ENCODE measurements at places on chromosomes 11 and 22.
A peak's percentile ranks its signal among the peaks of the same experiment; 100 is the strongest.

GRCh38 chr11:19697721-19698121 lies 14.9 kb upstream of the NAV2 start:
- no peak for DNase-seq

DNA sequence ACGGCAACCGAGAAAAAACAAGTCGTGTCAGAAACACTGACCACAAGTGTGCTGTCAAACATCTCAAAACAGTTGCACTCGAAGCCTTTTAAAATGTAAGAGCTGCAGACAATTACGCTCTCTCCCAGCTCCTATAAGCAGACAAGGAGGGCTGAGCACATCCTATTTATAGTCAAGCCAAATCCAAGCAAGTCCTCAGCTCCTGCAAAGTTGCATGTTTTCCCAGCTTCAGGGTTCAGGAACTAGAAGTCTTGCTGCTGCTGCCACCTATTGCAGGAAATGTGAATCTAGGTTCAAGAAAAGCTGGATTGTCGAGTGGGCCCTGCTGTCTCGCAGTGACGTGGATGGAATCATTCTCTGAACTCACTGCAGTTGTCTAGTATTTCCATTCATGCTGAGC lies 15.5 kb downstream of the EFCAB6 start:
- no peak for DNase-seq

DNA sequence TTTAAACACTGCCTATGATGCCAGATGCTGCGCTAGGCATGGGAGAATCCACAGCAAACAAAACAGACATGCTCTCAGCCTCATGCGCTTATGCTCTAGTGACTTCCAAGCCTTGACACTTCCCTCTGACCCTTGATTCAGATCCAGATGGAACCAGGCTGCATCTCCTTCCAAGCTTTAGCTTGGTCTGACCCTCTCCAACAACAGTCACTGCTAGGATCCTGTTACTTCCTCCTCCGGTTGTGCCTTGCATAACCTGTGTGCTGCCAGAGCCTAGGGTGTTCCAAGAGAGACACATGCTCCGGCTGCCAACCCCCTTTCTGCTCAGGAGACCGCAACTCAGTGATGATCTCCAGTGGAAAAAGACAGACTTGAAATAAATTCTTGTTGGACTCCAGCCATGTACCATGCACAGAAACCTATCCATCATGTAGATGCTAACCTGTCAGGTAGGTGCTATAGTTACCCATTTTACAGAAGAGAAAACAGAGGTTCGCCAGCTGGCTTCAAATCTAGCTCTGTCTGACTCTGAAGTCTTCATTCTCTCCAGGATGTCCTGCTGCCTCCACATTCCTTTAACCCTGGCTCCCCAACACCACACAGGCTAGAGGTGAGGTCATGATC lies 136.3 kb upstream of the TEAD1 start:
- DNase-seq: no peak

DNA sequence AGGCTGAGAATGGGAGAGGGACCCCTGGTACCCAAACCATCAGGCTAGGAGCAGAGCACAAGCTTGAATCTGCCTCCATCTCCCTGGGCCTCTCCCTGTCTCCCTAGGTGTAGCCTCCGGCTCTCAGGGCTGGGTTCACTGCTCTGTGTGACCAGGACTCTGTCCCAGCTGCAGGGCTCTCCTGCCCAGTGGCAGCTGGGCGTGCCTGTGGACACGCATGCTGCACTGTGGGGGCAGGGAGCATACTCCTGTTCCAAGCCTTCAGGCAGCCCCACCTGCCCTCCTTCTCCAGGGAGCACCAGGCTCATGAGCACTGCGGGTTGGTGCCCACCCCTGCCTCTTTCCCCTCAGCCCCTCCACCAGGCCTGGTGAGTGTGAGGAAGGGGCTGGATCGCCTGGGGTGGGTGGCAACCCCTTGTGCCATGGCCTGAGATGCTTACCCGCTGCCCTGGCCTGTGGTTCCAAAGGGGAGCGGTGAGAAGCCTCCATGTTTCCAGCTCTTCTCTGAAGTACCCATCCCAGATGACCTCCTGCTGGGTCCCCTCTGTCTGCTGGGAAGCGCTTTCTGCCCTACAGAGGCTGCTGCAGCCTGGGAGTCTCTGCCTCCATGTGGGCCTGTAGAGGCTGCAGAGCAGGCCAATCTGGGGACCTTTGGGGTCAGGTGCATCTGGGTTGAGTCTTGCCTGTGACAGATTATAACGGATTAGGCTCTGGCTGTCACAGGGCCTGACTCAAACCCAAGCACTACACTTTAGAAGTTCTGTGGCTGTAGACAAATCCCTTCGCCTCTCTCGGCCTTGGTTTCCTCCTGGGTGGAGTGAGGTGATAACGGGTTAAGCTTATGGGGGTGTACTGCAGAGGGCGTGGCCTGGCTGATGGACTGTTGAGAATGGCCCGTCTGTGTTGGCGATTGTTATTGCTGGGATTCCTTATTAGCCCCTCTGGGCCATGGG lies 43.7 kb downstream of the WNT11 start:
- DNase-seq: no peak

- DNase-seq: no peak
These were observed 6.8 kb downstream of the ZNF74 start for GRCh38 chr22:20400606-20401375.

DNA sequence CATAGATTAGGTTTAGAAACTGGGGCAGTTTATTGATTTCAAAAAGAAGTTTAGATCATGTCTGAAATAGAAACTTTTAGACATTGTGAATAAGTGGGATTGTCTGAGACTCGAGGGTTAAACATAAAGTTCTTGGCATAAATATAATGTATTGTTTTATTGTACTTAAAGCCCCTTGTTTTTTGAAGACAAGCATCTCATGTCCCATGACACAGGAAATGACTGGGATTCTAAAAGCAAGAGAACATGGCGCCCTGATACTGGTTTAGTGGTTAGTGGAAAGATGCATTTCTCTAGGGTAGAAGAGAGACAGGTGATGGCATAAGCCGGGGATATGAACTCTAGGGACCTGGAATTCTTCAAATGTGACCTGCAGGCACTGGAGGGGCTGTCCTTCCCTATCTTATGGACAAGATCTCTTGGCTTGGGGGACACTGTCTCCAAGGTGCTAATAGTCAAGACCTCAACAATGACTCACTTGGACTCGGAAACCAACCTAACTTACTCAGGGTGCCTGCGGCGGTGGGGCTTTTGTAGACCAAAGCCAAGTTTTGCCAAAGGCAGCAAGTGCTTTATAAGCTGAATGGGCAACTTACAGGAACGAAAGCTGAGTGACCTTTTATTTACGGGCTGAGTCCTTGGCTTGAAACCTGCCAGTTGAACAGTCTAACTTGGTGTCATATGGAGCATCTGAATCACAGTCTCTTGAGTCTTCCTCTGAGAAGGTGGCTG lies 48.2 kb downstream of the UBASH3B start:
- DNase-seq: no peak

DNA sequence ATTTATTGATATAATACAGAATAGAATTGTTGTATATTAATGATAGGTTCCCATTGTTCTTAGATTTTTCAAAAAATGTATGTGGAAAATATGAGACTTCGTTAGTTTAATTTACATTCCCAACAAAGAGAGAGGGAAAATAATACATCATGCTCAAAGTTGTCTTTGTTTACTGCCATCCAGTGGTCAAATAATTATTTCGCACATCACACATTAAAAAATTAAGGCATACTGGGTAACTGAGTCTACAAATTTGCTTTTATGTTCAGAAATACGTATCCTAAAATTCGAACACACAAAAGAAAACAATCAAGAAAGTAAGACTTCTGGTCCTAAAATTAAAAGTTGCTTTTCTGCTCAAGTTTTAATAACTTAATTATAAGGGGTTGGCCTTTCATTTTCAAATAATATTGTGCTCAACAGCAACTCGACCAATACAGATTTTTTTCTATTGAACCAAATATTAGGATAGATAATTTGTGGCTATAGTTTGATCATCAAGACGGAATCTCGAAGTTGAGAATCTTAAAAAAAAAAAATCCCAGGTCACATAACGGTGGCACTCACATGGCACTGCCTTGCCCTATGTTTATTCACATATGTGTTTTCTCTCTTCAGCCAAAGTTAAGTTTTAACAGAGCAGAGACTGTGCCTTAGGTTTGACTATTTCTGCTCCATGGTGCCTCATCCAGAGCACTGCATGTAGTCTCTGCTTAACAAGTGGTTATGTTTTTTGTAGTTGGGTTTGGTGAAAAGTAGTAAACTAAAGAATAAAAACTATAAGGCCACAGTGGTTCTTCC lies 12.3 kb downstream of the PDGFD start:
- no peak for DNase-seq

DNA sequence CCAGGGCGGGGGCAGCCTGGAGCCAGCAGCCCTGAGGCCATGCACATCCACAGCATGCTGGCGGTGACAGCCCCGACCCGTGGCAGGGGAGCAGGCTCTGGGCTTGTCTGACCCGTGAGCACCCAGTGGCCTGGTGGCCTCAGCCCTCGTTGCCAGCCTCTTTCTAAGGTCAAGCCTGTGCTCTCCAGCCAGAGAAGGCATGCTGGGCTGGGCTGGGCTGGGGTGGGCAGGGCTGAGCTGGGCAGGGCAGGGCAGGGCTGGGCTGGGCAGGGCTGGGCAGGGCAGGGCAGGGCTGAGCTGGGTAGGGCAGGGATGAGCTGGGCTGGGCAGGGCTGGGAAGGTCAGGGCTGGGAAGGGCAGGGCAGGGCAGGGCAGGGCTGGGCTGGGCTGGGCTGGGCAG lies 10.6 kb downstream of the H19 start:
- no peak for DNase-seq

DNA sequence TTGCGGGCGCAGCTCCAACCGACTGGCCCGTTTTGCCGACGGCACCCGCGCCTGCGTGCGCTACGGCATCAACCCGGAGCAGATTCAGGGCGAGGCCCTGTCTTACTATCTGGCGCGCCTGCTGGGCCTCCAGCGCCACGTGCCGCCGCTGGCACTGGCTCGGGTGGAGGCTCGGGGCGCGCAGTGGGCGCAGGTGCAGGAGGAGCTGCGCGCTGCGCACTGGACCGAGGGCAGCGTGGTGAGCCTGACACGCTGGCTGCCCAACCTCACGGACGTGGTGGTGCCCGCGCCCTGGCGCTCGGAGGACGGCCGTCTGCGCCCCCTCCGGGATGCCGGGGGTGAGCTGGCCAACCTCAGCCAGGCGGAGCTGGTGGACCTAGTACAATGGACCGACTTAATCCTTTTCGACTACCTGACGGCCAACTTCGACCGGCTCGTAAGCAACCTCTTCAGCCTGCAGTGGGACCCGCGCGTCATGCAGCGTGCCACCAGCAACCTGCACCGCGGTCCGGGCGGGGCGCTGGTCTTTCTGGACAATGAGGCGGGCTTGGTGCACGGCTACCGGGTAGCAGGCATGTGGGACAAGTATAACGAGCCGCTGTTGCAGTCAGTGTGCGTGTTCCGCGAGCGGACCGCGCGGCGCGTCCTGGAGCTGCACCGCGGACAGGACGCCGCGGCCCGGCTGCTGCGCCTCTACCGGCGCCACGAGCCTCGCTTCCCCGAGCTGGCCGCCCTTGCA lies 1.0 kb downstream of the FJX1 start:
- peak; percentile 29 for DNase-seq

DNA sequence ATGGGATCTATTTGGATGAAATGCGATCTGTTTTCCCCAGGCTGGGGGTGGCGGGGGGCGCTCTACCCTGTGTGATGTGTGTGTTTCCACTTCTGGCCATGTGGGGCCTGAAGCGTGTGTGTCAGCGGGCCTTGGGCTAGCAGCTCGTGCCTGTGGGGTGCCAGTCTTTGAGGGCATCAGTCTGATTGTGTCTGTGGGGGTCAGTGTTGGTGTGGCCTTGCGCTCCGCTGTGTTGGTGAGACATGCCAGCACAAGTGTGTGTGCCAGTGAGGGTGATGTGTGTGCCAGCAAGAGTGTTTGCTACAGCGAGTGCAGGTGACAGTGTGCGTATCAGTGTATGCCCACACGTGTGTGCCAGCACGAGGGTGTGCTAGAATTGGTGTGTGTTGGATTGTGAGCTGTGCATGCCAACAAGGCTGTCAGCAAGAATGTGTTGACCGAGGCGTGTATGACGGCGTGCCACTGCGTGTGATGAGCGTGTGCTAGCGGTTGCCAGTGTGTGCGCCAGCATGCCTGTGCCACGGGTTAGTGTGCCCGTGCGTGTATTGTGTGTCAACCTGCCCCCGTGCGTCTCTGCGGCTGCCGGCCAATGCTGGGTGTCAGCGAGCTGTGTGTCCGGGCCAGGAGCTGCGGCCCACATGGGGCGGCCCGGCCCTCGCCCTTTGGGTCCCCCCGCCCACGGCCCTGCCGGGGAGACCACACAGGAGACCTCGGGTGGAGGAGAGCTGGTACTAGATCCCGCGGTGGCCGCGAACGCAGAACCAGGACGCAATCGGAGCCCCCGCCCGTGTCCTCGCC lies 519 bp downstream of the ARRB1 start:
- no peak for DNase-seq

DNA sequence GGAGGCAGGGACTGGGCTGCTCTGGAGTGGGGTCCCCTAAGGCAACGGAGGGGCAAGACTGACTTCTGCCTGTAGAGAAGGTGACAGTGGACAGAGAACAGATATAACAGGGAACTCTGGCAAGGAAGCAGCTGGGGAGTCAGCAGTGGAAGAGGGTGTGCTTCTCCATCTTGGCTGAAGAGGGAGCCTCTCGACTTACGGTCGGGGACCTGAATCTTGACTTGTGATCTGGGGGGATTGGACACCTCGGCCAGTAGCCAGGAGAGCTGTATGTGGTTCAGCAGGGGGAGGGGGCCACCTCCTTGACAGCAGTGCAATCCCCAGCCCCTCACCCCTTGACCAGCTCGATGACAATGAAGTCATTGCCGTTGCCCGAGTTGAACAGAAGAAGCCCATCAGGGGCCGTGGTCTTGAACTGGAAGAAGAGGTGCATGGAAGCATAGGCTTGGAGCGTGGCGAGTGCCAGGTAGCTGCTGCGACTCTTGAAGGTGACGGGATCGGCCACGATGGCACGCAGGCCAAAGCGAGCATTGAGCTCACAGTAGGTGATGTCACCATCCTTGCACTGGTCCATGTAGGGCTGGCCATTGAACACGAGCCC lies 60.0 kb downstream of the SLC22A12 start:
- no peak for DNase-seq

- DNase-seq: no peak
These were observed 14.2 kb downstream of the SMCO4 start for GRCh38 chr11:93528757-93529645.

DNA sequence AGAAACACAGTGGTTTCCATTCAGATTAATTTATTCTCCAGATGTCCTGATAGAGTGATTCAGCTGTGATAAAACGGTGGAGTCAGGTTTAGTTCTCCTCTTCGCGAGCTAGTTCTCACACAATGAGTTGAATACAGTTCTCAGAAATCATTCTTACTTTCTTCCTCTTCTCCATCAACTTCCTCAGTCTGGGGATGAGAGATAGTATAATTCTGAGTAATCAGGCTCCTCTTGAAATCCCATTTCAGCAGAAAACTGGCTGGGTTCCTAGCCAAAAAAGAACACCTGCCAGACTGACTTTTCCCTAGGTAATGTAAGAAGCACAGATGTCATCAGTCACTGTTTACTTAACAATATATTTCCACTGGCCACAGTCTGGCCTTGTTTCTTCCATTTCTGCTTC lies 76.7 kb downstream of the SVIP start:
- DNase-seq: no peak

- no peak for DNase-seq
These were observed 15.3 kb upstream of the LRRC32 start for GRCh38 chr11:76685831-76686230.

- no peak for DNase-seq
These were observed 60.9 kb upstream of the PAX6 start for GRCh38 chr11:31872076-31872443.
